Cardiac septum (tissue), 1 donor: ENCODE measurements at places on chromosomes 6 and 20.

DNA sequence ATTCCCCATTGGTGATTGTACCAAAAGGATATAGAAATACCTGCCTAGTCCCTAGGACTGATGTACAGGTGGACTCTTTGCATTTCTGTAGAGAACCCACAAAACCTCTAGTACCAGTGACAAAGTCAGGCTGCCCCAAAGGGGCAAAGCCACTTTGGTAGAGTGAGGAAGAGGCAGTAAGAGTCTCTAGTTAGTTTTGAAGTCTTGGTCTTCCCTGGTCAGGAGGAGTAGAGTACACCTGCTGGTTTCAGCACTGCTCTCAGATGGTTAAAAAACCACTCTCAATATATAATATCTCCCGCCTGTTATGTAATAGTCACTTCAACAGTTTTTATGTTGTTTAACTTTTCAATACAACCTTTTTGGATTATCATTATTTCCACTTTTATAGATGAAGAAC lies 344.9 kb downstream of the CDKAL1 start:
- DNase-seq = no peak

DNA sequence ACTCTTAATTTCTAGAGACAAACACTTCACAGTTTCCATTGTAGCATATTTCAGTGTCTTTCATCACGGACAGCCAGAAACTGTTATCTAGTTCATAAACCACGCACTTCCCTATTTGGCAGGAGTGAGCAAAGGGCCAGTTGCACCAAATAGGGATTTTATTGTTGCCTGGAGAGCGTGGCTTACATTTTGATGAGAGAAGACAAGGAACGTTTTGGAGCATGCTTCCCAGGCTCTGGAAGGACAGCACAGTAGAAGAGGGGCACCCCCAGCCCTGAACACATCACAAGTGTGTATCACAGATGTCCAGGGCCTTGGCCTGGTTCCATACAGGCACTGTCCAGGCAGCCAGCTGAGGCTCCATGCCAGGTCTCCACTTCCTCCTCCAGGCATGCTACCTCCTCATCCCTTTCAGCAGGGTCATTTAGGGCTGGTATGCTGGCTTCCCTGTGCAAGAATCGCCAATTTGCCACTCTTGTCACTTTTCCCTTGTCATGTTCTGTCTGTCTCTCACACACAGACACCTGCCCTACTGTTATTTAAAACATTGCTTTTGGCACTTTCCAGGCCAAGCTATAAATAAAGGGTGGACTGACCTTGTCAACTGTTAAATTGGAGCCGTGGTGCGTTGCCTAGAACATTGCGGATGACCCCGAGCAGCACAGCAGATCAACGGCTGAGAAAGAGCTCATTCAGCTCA lies 235.0 kb upstream of the GMDS start:
- peak; percentile 83 for DNase-seq

- no peak for DNase-seq
Measured at GRCh38 chr6:34120953-34121675, 24.8 kb downstream of the GRM4 start.

DNA sequence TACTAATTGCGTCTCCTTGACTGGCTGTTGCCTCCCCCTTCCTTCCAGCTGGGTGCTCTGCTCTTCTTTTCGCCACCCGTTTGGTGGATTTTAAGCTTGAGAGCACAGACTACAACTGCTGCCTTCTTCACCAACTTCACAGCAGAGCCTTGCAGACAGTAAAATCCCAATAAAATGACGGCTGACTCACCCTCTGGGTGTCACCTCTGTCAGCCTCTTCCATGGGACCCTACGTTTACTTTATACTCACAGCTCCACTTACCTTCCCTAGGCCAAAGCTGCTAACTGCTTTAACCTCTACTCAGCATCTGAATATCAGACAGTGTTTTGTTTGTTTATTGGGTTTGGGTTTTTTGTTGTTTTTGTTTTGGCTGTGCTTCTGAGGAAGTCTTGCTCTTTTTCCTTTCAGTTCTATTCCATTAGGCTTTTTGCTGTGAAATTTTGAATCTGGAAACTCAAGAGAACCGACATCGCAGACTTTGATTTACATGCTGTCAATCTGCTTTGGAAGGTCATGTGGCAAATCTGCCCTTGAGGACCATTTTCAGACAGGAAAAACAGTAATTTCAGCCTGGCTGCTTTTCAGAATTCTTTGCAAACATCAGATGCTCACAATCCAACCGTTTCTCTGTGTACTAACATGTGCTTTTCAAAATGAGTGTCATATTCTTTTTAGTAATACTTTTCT lies 2.4 kb downstream of the AGPAT4 start:
- DNase-seq = no peak

- no peak for DNase-seq
Measured at GRCh38 chr6:36779227-36779626, 60.0 kb downstream of the CPNE5 start.

DNA sequence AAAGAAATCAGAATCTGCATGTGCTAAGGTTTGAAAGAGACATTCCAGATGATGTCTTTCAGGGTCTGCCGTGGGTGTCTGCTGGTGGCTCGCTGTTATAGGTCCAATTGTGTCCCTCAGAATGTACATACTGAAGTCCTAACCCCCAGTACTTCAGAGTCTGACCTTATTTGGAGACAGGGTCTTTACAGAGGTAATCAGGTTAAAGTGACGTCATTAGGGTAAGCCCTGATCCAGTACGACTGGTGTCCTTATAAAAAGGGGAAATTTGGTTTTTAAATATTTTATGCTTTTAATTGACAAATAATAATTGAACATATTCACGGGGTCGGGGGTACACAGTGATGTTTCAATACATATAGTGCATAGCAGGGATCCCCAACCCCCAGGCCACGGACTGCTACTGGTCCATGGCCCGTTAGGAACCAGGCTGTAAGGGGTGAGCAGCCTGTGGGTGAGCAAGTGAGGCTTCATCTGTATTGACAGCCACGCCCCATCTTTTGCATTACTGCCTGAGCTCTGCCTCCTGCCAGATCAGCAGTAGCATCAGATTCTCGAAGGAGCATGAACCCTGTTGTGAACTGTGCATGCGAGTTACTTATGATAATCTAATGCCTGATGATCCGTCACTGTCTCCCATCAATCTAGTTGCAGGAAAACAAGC lies 33.2 kb upstream of the SLC22A23 start:
- no peak for DNase-seq

DNA sequence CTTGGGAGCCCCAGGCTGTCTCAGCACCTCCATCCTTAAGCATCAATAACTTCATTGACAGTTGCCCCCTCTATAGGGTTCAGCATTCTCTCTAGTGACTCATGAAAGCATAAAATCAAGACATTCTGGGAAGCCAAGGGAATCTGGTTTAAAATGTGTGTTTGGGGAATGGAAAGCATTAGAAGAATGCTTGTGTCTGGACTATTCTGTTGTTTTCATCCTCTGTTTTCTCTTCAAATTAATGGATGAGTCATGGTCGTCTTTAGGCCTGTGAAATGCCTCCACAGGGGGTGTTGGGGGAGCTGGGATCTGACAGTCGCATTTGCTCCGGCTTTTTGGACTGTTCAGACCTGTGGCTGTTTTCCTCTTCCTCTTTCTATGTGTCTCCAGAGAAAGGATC lies 279.7 kb downstream of the CDC5L start:
- no peak for DNase-seq

- DNase-seq = peak; percentile 87
Measured at GRCh38 chr6:11810039-11810541, 31.5 kb upstream of the ADTRP start.

- DNase-seq = no peak
Measured at GRCh38 chr6:50927800-50928199, 109.1 kb downstream of the TFAP2B start.

DNA sequence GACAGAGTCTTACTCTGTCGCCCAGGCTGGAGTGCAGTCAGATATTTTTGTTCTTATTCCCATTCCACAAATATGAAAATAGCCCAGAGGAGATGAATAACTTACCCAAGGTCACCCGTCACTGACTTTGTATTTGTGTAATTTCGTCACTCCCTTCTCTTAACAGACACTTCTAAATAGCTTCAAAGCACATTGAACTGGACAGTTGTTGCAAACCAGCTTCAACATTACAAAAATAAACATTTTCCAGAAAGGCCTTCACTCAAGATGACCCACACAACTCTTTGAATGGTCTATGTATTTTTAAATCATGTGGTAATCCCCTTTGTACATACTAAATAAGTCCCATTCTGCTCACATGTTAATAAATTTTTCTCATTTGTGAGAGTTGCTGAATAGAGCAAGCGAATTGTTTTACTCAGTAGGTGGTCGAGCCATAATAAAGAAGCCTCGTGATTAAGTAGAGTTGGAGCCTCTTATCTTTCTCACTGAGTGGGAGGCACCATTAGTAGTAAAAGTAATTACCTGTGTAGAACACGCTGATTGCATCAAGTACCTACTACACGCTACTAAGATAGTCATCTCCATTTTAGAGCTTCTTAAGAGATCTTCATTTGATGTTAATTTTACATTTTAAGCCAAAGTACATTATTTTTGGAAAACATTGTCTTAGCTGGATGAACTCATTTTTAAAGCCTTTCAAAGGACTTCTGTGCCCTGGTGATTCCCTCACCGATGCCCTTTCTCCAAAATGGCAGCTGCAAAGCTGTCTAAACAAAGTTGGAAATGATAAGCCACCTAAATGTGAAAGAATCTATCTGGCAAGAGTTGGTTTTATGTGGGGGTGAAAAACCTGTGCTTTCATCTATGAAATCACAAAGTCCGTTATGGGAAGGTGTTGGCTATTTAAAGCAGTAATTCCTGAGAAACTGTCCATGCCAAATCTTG lies 110.0 kb downstream of the TSHZ2 start:
- no peak for DNase-seq

GRCh38 chr6:163620670-163621330 lies 206.3 kb downstream of the QKI start:
- peak; percentile 50 for DNase-seq

- DNase-seq = no peak
Measured at GRCh38 chr6:100179576-100179975, 185.6 kb upstream of the MCHR2 start.

DNA sequence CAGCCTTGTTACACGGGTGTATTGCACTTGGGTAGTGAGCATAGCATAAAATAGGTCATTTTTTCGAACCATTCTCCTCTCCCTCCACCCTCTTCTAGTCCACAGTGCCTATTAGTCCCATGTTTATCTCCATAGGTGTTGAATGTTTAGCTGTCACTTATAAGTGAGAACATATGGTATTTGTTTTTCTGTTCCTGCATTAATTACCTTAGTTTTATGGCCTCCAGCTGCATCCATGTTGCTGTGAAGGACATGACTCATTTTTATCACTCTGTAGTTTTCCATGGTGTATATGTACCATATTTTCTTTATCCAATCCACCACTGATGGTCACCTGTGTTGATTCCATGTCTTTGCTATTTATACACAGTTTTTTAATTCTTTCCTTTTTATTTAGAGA lies 889.5 kb downstream of the EYS start:
- no peak for DNase-seq

- DNase-seq = no peak
Measured at GRCh38 chr6:2582268-2582667, 168.5 kb downstream of the MYLK4 start.

DNA sequence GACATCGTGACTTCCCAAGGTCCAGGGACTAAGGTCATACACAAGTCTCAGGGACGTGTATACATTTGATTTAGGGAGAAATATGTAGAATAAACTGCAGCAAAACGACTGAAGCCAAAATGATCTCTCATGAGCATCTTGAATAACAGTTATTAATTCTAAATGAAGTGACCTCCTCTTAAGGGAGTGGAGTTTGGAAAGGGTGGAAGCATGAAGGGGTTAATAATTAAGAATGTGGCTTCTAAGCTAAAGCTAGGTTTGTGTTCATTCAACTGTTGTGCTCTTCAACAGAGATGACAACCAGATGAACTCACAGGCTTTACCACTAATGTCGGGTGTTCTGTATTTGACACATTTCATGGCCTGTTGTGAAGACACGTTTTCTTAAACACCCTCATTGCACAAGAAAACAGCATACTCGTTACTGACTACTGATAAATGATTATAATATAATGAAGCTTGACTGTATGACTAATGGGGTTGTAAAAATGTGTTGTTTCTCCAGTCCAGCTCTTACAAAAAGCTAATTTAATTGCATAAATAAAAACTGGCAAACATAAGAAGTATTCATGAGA lies 1.5 kb downstream of the PPP1R14C start:
- DNase-seq = no peak

- no peak for DNase-seq
Measured at GRCh38 chr20:40110311-40110831, 578.7 kb downstream of the MAFB start.

- no peak for DNase-seq
Measured at GRCh38 chr6:61867635-61868034, 418.4 kb downstream of the KHDRBS2 start.

DNA sequence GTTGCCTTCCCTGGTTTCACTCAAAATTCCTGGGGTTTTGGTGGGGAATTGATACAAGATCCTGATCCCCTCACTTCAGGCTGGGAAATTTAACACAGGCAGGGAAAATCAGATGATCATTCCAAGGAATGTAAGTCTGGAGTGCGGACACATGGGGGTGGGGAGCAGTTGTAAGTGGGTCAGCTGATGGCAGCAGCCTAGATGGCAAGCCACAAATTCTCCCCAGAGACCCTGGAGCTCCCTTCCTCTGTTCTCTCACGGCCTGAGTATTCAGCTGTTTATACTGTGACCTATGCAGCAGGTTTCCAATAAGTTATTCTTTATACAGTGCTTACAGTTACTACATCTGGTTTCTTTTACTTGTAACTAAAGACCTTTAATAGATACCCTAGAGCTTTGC lies 144.9 kb downstream of the SH3BGRL2 start:
- DNase-seq = no peak

- no peak for DNase-seq
Measured at GRCh38 chr6:106939208-106939607, 35.3 kb downstream of the CD24 start.

DNA sequence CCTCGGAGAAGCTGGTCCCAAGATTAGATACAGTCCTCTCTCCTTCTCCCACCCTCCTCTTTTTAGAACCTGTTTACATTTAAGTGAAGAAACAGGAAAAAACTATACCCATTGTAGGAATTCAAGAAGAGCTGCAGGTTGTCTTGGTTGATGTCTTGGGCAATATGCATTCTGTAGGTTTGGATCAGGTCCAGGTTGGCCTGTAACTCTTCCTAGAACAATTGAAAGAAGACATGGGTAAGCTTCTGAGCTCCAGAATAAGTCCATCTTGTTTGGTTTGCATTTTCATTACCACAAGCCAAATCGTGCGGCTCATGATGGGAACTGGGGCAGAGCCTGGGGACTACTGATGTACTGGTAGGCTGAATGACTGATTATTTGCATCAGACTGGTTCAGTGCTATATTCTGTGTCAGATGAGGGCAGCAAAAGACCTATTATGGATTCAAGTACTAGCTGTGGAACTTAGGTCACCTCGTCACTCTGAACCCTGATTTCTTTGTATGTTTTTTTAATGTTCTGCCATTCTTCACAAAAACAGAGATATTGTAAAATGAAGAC lies 20.3 kb upstream of the SLA2 start:
- no peak for DNase-seq

DNA sequence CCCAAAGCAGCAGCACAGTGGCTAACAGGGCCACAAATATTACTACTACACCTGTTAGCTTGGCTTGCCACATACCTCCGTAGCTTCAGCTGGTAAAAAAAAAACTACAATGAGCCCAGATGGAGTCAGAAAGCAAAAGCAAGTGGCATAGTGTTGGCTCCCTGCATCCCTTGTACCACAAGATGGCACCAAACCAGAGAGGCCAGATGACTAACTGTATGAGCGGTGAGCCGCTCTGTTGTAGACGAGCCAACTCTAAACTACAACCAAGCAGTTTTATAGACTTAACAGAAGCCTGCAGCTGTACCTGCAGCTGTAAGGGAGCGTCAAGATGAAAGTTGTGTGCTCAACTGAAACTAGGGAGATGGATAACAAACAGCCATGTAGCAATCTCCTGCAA lies 84.5 kb upstream of the MCHR2 start:
- DNase-seq = no peak
